ENCODE measurements at places on chromosomes 6 and 20.

GRCh38 chr6:25472906-25473305, 179.1 kb upstream of the SCGN start:
- no peak for DNase-seq

DNA sequence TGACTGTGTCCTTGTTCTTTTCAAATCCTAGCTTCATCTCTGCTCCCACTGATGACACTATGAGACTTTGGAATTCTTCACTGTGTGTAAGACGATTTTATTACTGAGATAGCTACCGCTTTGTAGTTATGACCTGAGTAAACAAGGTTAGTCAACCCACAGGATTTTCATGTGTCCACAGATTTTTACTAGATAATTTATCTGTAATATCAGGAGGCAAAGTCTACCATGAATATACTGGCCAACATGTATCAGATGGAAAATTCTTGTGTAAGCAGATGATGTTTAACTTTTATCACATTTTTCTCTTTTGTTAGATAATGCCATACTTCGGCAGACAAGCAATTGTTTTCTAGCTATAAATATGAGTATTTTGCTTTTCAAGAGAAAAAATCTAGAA, 119.8 kb downstream of the SGK1 start:
- no peak for DNase-seq

GRCh38 chr6:30071081-30071818, 4.3 kb downstream of the PPP1R11 start:
- DNase-seq, result no peak

DNA sequence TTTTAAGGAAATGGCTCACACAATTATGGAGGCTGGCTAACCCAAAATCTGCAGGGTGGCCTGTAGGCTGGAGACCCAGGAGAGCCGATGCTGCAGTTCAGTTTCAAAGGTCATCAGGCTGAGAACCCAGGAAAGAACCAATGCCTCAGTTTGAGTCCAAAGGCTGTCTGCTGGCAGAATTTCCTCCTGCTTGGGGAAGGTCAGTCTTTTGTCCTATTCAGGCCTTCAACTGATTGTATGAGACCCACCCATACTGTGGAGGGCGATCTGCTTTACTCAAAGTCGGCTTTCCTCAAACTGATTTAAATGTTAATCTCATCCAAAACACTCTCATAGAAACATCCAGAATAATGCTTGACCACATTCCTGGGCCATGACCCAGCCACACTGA, 189.7 kb upstream of the CDYL start:
- no peak for DNase-seq

GRCh38 chr20:39338469-39339376, 376.6 kb downstream of the DHX35 start:
- no peak for DNase-seq

GRCh38 chr6:162546905-162547304, 180.7 kb downstream of the PRKN start:
- DNase-seq, result no peak

DNA sequence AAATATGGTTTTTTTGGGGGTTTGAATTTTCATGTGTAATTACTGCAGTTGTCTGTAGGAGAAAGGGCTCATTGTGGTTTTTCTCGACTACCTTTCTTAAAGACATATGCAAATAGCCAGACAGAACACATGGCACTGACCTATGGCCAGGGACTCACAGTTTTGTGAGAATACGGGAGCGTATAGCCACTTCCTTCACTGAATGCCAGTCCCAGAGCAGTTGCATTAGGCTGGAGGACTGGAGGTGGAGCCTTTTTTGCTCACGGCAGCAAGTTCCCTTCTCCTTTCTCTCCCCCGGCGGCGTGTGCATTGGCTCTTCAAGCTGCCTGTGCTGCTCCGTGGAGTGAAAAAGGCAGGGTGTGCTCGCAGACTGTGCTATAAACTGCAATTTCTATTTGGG, 114.9 kb downstream of the AKAP7 start:
- no peak for DNase-seq

DNA sequence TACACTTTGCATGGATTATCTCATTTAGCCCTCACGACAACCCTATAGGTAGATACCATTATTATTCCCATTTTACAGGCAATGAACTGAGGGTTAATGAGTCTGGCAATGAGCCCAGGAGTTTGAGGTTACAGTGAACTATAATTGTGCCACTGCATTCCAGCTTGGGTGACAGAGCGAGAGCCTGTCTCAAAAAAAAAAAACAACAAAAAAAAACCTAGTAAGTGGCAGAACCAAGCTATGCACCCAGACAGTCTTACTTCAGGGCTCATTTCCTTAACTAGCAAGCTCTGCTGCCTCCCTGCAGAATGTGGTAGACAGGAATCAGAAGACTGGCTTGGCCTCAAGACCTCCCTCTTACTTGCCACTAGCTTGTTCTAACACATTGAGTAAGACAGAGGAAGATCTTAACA, 71.9 kb upstream of the RREB1 start:
- DNase-seq, result no peak

DNA sequence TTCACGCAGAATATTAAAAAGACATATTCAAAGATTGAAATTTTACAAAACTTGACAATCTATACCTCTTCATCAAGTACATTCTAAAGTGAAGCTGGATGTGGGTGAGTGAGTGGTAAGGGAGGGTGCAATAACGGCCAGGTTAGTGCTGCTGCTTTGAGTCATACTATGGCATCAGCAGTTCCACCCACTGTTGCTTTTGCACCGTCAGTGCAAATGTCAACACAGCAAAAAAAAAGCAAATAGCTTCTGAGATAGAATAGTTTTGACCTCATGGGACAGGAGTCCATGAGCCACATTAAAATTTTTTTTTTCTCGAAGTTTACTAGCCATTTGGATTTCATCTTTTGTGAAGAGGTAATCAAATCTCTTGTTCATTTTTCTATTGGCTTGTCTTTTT, 31.8 kb downstream of the PSMF1 start:
- DNase-seq, result no peak

DNA sequence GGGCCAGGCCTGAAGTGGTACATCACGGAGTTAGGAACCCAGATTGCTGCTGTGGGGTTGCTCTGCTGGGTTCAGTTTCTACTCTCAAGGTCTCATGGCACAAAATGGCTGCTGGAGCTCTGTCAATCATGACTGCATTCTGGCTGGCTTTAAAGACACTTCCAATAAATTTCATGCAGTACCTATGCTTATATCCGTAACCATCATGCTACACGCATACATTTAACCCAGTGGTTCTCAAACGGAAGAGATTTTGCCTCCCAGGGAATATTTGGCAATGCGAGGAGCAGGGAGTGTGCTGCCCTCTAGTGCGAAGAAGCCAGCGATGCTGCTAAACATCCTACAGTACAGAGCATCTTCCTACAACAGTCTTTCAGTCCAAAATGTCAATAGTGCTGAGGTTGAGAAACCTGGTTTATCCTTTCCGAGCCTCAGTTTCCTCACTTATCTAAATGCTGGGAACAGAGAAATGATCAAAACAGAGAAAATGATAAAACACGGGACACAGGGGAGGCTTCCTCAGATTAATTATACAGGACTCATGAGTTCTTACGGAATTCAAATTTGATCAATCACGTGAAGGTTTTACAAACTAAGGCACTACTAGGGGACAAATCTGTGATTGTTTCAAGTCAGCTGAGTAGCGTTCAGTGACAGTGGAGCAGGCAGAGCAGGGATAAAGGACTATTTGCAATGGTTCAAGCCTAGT, 9.6 kb upstream of the SLC2A10 start:
- no peak for DNase-seq

DNA sequence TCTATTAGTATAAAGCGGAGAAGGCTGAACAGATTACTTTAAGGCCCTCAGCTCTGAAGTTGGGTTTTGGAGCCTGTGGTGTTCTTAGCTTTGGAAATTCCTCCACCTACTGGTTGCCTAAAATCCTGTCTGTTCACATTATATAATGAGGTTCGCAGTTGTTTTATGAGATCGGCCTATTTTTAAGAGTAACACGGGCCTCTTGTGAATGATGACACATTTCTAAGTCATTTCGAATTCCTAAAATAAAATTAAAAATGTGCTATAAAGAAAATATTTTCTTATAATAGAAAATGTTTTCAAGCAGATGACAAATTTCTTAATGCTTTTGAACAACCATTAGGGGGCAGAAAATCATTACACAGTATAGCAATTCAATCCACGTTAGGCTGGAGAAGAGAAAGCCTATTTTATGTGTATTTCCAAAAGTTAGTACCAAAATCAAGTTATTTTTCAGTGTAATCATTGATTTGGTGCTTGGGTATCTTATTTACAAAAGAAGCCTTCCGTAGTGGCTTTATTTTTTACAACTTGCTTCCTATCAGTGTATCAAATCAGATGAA, 15.8 kb upstream of the FAM8A1 start:
- DNase-seq, result peak; percentile 87

GRCh38 chr6:106787327-106788196, 158.2 kb downstream of the QRSL1 start:
- no peak for DNase-seq

DNA sequence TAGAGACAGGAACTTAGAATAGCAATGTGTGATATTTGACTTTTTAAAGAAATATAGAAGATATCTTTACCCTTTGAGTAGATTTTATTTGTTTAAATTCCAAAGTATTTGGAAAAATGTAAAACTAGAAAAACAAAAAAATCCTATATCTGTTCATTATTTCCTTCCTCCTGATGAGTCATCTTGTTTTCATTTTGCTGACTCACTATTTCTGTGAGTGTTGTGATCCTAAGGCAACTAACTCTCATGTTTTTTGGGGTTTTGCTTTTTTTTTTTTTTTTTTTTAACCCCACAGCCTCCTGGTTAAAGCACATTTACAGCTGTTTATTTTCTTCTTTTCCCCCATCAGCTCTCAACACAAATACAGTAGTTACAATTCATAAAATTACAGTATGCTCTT, 37.8 kb upstream of the THEMIS start:
- DNase-seq, result no peak

- DNase-seq, result no peak
Measured at GRCh38 chr6:124982669-124983068, 20.4 kb downstream of the RNF217 start.

GRCh38 chr20:35179292-35180212, 7.7 kb downstream of the PROCR start:
- DNase-seq, result no peak

- no peak for DNase-seq
Measured at GRCh38 chr6:7154341-7155139, 46.8 kb downstream of the RREB1 start.

- DNase-seq, result no peak
Measured at GRCh38 chr6:1538810-1539478, 70.8 kb upstream of the FOXC1 start.

GRCh38 chr20:62665153-62665754, 23.0 kb downstream of the SLCO4A1 start:
- no peak for DNase-seq
